ENCODE measurements at places on chromosomes 7 and 10.
A peak's percentile ranks its signal among the peaks of the same experiment; 100 is the strongest.

DNA sequence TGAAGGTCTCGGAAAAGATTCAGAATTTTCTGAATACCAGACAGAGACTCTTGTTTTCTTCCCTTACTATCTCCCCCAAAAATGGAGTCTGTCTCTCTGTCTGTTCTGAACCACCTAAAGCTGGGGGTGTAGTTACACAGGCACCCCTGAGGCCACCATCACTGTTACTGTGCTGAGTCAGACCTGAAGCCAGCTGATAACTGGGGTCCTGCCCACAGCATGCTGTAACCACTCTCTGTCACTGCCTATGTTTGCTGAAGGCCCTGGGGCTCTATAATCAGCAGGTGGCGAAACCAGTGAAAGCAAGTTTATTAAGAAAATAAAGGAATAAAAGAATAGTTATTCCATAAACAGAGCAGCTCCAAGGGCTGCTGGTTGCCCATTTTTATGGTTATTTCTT is 575.2 kb upstream of the POT1 start:
- no peak for ATAC-seq

GRCh38 chr7:35261476-35262285 is 7.8 kb upstream of the TBX20 start:
- no peak for ATAC-seq

DNA sequence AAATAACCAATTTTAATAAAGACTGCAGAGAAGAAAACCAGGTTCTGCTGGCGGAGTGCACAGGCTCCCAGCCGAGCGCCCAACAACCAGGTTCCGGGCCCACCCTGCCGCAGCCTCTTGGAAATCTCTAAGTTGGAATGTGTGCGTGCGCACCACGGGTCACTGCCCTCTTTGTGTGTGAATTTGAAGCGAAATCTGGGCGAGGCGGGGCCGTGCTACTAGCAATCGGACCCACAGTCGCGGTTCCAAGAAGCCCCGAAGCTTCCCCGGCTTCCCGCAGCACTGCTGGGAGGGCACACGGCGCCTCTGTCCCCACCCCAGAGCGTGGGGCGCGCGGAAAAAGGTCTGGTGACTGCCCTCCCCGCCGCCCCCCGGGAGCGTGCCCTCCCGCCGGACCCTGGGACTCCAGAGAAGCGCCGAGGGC is 666 bp upstream of the MAP3K8 start:
- ATAC-seq: peak; percentile 51

- peak; percentile 37 for ATAC-seq
These were observed at the start of gene AMPH for GRCh38 chr7:38630720-38631673. Gene AMPH, minus strand, starts transcription at chr7:38631373. Its CDS starts 22 bp downstream, at chr7:38631351.

DNA sequence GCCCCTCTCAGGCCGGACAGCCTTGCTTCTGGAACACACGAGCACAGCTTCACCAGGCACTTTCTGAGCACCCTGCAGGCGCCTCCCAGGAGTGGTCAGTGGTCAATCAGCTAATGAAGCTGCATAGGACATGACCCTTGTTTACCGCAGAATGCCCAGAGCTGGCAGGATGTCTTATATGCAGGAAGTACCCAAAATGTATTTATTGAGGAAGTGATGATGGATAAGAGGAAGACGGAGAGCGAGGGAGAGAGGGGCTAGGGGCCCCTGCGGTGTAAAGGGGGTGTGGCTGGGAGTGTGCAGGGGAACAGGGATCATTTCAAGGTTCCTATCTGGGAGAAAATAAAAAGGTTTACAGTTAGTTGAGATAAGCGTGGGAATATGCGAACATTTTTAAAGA is 3.3 kb downstream of the CYP2E1 start:
- ATAC-seq: no peak

- ATAC-seq: peak; percentile 24
These were observed 286.9 kb downstream of the KCNMA1 start for GRCh38 chr10:77350711-77351119.

- ATAC-seq: no peak
These were observed 141.8 kb upstream of the ASAH2 start for GRCh38 chr10:50392966-50393718.

DNA sequence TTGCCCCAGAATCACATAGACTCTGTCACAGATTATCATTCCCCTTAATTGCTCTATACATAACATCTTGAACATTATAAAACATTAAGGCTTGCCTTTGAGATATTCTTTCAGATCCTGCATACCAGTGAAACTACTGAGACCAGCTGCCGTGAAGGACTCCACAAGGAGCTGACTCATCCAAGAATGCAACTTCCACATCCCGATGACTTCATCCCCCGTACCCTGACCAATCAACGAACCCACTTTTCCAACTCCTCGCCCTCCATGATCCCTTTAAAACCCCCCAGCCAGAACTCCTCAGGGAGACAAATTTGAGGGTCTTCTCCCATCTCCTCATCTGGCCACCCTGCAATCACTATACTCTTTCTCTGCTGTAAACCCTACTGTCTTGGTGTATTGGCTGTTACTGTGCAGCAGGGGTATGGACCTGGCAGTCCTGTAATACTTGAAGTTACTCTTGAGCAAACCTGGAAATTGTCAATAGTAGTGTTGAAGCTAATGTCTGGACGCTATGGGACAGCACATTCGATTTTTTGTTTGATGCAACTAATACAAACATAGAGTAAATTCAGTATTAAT is 49.8 kb downstream of the HTR5A start:
- no peak for ATAC-seq

- ATAC-seq: no peak
These were observed 18.8 kb upstream of the FAM170B start for GRCh38 chr10:49152663-49153062.

- no peak for ATAC-seq
These were observed 12.8 kb upstream of the PROSER2 start for GRCh38 chr10:11810313-11810766.

- ATAC-seq: no peak
These were observed 48.1 kb downstream of the TNPO3 start for GRCh38 chr7:129006636-129007414.

DNA sequence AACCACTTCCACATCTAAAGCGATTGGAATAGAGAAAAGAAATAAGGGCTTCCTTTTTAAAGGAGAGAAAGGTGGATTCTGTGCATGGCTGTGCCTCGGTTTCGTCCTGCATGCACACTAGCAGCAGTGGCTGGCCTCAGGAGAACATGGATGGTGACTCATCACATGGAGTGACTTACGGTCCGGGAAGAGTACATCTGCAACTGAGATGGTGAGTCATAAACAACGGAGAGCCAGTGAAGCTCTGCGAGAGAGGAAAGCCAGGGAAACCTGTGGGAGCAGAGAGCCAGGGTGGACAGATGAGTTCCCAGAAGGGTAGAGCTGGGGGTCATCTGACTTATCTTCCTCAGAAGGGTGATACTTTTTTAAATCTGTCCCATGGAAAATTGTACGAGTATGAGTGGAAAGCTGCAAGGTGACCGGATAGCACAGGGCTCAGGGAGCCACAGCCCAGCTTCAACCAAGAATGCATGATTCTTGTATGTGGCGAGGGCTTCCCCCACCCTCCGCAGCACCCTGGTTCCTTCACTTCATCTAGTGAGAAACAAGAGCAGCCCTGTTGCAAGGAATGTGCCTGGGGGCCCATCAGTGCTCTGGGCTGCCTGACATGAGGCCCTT is 259.1 kb downstream of the KLF6 start:
- ATAC-seq: no peak

- ATAC-seq: peak; percentile 73
These were observed 599.3 kb upstream of the CELF2 start for GRCh38 chr10:10418387-10418786.

DNA sequence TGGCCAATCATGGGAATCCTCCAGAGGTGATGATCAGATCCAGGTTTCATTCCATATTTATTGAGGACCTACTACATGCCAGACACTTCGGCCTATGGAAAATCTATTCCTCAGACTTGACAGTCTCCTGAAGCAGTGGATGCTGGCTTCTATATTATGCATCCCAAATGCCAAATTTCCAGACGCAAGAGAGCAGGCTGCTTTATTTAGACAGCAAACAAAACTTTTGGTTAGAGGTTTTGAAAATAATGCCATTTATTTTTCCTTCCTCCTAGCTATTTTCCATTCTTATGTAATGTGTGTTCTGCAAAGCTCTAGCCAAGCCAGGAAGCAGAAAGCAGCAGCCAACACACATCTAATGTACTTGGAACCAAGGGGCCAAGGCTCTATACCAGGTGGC is 330.8 kb downstream of the GPAM start:
- ATAC-seq: no peak

- ATAC-seq: no peak
These were observed 21.5 kb upstream of the ABLIM1 start for GRCh38 chr10:114679552-114679951.

GRCh38 chr7:27158436-27159265 is 2.2 kb upstream of the HOXA7 start:
- no peak for ATAC-seq

DNA sequence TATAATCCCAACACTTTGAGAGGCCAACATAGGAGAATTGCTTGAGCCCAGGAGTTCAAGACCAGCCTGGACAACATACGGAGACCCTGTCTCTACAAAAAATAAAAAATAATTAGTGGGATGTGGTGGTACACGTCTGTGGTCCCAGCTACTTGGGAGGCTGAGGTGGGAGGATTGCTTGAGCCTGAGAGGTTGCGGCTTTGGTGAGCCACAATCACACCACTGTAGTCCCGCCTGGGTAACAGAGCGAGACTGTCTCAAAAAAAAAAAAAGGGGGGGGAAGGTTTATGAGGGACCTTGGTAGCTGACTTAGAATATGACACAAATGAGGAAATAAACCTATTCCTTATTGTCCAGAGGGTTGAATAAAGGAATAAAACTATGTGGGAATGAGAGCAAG is 30.8 kb downstream of the SCD start:
- ATAC-seq: peak; percentile 39

GRCh38 chr10:95355301-95355700 is 64.5 kb upstream of the PDLIM1 start:
- ATAC-seq: no peak

GRCh38 chr7:93719546-93719945 is 145.0 kb upstream of the CALCR start:
- ATAC-seq: no peak

GRCh38 chr7:118185163-118185860 is 1.3 kb downstream of the LSM8 start:
- ATAC-seq: no peak

GRCh38 chr7:137418841-137419240 is 75.3 kb upstream of the PTN start:
- ATAC-seq: no peak

DNA sequence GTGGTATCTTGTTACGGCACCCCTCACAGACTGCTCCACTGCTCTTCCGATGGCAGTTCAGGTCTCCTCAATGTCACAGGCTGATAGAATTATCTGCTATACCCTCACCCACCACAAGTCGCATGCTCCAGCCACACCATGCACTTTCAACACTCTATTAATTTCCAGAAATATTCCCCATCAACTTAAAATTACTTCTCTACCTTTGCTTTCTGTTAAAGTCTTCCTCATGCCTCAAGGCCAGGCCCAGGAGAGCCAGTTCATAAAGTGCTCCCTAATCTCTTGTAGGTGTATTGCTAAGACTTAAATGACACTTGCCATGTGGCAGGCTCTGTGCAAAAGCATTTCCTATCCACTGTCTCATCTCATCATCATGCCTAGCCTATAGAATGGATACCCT is 105.9 kb upstream of the ARID5B start:
- ATAC-seq: peak; percentile 16

- ATAC-seq: no peak
These were observed 32.9 kb upstream of the LYZL1 start for GRCh38 chr10:29256019-29256418.

DNA sequence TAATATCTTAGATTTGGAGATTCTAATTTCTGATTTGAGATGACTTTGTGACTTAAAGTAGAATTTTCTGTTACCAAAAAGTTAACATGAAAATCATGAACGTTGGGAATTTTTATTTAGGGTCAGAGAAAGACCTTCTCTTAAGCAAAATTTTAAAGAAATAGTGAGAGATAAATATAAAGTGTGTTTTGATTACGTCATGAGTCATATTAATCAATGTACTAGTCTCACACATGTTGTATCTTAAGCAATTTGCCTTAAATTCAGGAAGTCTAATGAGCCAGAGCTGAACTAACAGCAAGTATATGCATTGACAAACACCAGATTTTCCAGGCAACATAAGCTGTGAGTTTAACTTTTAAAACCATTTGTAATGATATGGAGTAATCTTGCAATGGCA is 765.5 kb upstream of the SORCS1 start:
- ATAC-seq: no peak
